Amniotic epithelial cell (primary cell): ENCODE measurements at places on chromosomes 2 and 18.

- DNase-seq: no peak
Measured at GRCh38 chr2:24878341-24878740, 41.7 kb downstream of the ADCY3 start.

DNA sequence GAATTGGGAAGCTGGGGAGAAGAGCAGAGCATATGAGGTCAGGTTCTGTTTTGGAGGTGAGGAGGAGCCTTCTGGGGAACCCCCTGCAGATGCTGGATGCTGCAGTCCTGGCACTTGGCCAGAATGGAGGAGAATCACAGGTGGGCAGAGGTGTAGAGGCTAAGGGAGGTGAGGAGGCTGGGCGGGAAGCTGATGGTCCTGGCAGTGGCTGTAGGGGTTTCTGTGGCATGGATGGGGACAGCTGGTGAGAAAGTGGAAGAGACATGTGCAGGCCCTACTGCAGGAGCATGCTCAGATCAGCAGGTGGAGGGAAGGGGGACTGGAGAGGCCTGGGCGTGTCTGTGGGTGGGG lies 101.3 kb downstream of the DYSF start:
- no peak for DNase-seq

DNA sequence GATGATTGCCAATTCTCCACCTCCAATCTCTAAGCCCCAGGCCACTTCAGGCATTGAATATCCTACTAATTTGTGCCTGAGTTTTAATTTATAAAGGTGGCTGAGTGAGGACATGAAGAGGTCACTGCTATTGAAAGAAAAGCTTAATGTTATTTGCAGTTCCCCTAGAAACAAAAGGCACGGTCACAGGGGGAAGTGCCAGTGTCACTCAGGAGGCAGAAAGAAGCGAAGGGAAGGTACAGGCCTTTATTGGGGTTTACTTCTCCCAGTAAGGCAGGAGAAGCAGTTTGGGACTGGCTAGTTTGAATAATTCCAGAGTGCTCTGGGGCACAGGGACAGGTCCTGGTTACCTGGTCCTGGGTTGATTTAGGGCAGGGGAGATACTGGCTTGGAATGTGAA lies 1.7 kb upstream of the ABHD1 start:
- no peak for DNase-seq

DNA sequence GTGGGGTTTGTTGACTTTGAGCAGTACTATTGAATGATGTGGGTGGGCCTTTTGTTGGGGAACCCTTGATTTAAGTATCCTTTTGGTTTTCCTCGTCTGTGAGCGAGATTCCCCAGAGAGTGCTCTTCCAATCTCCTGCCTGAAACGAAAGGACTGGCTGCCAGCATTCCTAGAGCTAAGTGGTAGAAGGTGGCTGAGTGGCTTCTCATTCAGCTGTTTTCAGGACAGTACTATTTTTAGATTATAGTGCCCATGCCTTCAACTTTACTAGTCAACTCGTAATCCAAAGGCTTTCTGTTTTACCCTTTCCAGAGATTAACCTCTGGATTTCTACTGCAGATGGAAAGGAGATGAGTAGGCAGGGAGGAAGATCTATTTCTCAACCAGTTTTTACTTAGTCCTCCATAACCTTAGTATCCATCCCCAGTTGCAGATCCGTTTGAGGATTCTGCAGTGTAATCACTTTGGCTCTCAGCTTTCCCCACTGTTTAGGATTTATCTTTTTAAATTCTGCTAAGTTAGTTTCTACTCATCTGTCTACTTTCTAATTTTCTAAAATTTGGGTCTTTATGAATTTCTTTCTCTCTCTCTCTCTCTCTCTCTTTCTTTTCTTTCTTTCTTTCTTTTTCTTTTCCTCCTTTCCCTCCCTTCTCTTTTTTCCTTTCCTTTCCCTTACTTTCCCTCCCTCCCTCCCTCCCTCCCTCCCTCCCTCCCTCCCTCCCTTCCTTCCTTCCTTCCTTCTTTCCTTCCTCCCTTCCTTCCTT lies 9.2 kb downstream of the SLC4A1AP start:
- DNase-seq: no peak

DNA sequence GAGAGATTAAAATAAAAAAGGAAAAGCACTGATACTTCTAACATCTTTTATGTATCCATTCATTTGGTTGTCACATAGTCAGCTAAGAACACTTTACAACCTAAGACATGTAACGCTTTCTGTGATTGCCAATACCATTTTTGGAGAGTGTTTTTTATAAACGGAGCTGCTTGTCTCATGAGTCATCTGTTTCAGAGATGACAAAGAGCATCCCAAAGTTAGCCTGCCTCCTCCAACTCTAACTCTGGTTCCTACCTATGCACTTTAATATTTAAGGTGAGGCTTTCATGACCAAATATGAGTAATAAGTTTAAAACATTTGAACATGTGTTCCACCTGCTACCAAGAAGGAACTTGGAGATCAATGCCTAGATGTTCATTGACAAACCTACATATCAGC lies 260.1 kb upstream of the SMIM21 start:
- no peak for DNase-seq

GRCh38 chr2:192539306-192539705 lies 344.6 kb upstream of the TMEFF2 start:
- no peak for DNase-seq

- no peak for DNase-seq
Measured at GRCh38 chr2:23386339-23387220, 1.6 kb downstream of the KLHL29 start.

- DNase-seq: no peak
Measured at GRCh38 chr2:109377976-109378375, 235.8 kb downstream of the SEPTIN10 start.

GRCh38 chr2:53104263-53104662 lies 663.3 kb upstream of the CHAC2 start:
- DNase-seq: peak; percentile 75

DNA sequence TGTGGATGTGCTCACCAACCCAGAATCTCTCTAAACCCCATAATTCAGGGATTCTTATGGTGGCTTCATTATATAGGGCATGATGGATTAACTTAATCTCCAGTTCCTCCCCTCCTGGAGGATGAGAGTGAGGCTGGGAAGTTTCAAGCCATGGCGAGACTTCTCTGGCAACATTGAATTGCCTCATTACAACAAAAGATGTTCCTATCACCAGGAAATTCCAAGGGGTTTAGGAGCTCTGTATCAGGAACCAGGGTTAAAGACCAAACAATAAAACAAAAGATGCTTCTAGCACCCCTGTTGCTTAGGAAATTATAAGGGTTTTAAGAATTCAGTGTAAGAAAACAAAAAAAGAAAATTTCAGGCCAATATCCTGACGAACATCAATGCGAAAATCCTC lies 100.1 kb downstream of the NAB1 start:
- DNase-seq: peak; percentile 8

- DNase-seq: peak; percentile 10
Measured at GRCh38 chr18:42936289-42936688, 179.2 kb downstream of the RIT2 start.

- no peak for DNase-seq
Measured at GRCh38 chr2:181523756-181524155, 66.6 kb downstream of the ITGA4 start.

DNA sequence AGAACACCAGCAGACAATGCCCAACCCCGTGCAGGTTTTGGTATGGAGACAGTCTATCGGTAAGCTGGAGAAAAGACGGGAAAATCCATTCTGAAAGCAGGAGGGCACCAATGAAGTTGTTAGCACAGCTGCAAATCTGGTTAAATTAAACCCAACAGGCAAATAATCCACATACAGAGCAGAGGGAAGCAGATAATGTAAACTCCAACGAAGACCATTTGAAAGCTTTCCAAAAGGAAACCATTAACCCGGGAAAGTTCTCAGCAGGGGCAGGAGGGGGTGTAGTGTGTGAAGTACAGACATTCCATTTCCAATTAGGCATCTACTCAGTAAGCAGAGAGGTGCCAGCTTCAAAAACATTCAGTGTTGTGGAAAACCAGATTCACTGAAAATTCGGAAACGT lies 10.3 kb downstream of the EDAR start:
- DNase-seq: no peak

- no peak for DNase-seq
Measured at GRCh38 chr18:63007231-63007630, 291.9 kb downstream of the PHLPP1 start.

DNA sequence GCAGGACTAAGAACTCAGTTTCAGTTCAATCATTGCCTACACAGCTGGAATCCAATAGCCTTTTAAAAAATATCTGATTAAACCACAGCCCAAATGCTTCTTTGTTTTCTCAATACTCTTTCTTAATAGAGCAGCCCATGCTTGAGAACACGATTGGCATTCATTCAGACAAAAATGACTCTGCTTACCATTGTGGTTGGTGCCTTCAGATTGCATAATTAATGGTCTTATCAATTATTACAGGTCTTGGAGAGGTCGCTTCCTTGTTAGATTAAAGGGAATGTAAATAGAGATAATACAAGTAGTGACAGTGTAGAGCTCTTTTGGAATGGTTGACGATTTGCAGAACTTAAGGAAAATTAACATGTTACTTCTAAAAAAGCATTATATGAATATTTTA lies 107.2 kb downstream of the RNF152 start:
- peak; percentile 17 for DNase-seq

GRCh38 chr2:48259811-48260210 lies 270.1 kb upstream of the STON1 start:
- DNase-seq: no peak

GRCh38 chr2:190718652-190719526 lies 70.0 kb downstream of the NAB1 start:
- DNase-seq: peak; percentile 81

- DNase-seq: no peak
Measured at GRCh38 chr2:11661891-11662435, 8.0 kb downstream of the NTSR2 start.

- DNase-seq: no peak
Measured at GRCh38 chr2:25955869-25956535, 26.3 kb downstream of the KIF3C start.

DNA sequence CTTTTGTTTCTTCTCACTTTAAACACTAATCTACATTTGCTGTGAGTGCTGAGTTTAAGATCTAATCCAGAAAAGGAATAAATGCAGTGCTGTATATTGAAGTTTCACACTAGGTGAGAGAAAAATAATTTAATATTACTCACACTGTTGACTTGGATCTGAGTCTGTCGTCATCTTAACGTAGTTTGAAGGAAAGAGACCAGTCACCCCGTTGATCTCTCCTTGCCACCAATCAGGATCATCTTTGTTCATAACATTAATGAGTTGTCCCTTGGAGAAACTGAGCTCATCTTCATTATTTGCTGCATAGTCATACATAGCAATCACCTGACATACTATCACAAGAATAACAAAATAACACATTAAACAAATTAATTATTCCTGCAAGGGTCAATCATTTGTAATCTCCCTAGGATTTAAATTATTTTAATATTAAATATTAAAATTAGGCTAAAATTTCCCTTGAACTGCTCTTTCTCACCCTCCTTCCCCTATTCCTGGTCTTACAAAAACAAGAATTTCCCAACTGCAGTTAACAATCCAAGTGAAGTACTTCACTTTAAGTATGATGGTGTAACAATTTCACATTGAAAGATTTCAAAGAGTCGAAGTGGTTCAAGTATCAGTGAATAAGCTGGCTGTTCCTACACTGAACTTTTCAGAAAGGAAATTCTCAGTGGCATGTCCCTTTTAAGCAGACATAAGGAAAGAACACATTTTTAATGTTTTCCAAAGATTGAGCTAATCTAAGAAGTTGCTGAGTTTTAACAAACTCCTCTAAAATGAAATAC lies 71.3 kb downstream of the FAM228A start:
- DNase-seq: peak; percentile 41

GRCh38 chr2:222017252-222017850 lies 281.4 kb downstream of the PAX3 start:
- DNase-seq: no peak

DNA sequence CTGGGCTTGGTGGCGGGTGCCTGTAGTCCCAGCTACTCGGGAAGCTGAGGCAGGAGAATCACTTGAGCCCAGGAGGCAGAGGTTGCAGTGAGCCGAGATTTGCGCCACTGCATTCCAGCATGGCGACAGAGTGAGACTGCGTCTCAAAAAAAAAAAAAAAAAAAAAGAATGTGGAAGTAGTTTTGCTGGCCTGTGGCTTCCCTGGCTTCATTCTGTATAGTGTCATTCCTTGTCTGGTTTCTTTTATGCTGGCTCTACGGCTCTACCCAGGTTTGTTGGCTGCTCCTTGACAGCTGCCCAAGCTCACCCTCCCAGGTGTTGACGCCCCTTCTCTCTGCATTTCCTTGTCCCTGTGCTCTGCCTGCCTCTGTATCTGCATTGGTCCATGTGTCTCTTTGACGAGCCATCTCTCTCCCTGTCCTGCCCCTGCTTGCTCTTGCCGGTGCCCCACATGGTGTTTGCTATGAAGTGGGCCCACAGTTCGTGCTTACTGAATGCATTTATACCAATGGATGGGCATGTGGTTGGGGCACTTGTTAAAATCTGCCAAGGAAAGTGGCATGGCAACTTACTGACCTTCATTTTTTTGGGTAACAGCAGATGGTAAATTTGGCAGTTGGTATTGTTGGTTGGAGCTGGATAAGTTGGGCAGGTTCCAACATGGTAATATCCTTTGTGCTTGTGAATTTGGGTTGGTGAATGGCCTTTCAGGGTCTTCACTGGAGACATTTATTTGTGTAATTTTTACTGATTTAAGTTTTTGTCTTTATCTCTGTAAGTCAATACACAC lies 113.9 kb downstream of the MAP4K4 start:
- DNase-seq: no peak

DNA sequence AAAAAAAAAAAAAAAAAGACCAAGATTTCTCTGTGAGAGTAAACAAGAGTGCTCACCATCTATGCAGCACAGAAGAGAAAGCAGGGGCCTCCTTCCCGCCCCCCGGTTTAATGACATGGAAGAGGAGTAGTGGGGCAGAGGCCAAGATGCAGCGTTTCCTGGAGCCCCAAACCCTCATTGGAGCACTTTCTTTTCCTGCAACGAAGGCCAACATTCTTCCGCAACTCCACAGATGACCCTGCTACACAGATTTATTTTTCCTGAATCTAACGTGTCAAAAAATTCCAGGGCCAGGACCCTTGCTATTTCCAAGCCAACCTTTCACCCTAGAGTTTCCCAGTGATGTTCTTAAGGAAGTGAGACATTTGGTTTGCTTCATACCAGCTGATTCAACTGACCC lies 189.6 kb downstream of the MIB1 start:
- DNase-seq: no peak

GRCh38 chr2:178998539-178998938 lies 51.4 kb downstream of the CCDC141 start:
- no peak for DNase-seq

- peak; percentile 16 for DNase-seq
Measured at GRCh38 chr2:81545626-81546025, 1241.1 kb upstream of the LRRTM1 start.
